ENCODE measurements at places on chromosomes 3 and 15. TPM values are rescaled to one million over a fixed set of nuclear protein-coding genes. Genes with fewer than 3 reads are reported as not detected.

HYKK gene
- polyA plus RNA-seq = not detected

- H3K4me3 ChIP-seq = no peak overlapping the region
- no peaks in the 10 kb centered on the region for H3K27me3 ChIP-seq
- H3K27ac ChIP-seq = no peak overlapping the region
- DNase-seq = no peak
- H3K36me3 ChIP-seq = no peaks in the 10 kb centered on the region
These were observed 481.5 kb downstream of the LPP start for GRCh38 chr3:188635258-188636042.

- no peak overlapping the region for H3K27ac ChIP-seq
- H3K36me3 ChIP-seq = no peaks in the 10 kb centered on the region
- DNase-seq = no peak
- no peaks in the 10 kb centered on the region for H3K27me3 ChIP-seq
These were observed 6.2 kb upstream of the ATP13A4 start for GRCh38 chr3:193560870-193561269.

COL7A1 gene
- polyA plus RNA-seq = not detected

- H3K4me1 ChIP-seq = peaks cover 18% of the 10 kb centered on the region
- no peak overlapping the region for H3K27ac ChIP-seq
- no peaks in the 10 kb centered on the region for H3K27me3 ChIP-seq
- H3K36me3 ChIP-seq = no peaks in the 10 kb centered on the region
These were observed 86.8 kb downstream of the RFX7 start for GRCh38 chr15:56156877-56157276.

DNA sequence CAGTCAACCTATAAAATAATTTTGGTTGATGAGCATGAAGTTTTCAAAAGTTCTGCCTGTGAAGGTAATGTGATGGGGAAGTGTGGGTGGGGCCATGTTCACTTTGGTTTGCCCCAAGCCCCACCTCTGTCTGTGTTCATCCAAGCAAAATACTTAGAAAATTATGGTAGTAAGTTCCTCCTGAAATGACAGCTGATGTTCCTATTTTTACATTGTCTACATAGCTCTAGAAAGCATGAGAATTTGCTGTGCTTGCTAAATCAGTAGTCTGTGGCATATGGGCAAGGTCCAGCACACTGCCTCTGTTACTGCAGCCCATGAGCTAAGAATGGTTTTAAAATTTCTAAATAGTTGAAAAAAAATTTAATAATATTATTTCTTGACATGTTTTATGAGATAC is 21.9 kb upstream of the CP start:
- H3K27ac ChIP-seq = peak overlapping the region; percentile 7
- H3K36me3 ChIP-seq = no peaks in the 10 kb centered on the region
- peak overlapping the region; percentile 3 for H3K4me3 ChIP-seq
- DNase-seq = peak; percentile 70

CIB2 gene
- polyA plus RNA-seq = 2.1 TPM

DNA sequence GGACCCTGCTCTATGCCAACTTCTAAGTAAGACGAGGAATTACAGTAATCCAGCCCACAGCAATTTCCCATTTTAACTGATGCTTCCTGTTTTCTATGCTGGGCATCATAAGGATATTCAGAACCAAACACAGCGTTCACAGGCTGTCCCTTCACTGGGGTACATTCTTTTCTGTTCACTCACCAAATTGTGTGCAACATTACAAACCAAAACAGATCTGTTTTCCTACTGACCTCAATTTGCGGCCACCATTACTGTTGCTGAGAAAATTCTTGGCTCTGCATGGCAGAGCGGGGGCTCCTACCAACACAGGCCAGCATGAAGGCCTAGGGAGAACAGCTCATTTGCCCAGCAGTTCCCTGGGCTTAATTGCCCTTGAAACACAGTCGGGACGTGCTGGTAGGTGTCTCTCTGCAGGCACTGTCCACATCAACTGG is 76.5 kb downstream of the MYO1E start:
- H3K36me3 ChIP-seq = no peaks in the 10 kb centered on the region
- peaks cover 53% of the 10 kb centered on the region for H3K4me1 ChIP-seq
- DNase-seq = no peak
- peak overlapping the region; percentile 16 for H3K27ac ChIP-seq
- no peaks in the 10 kb centered on the region for H3K27me3 ChIP-seq
- H3K4me3 ChIP-seq = no peak overlapping the region

- no peak overlapping the region for H3K27ac ChIP-seq
- peak; percentile 1 for DNase-seq
These were observed 46.6 kb upstream of the MDFIC2 start for GRCh38 chr3:70358978-70359580.

INSYN1 gene
- polyA plus RNA-seq = not detected

RTP1 gene
- not detected for polyA plus RNA-seq

- H3K36me3 ChIP-seq = no peaks in the 10 kb centered on the region
- no peaks in the 10 kb centered on the region for H3K27me3 ChIP-seq
These were observed 400.2 kb upstream of the ATP11B start for GRCh38 chr3:182393151-182393550.

DPPA2 gene
- polyA plus RNA-seq = not detected

PLCL2 gene
- polyA plus RNA-seq = 66.4 TPM

DNA sequence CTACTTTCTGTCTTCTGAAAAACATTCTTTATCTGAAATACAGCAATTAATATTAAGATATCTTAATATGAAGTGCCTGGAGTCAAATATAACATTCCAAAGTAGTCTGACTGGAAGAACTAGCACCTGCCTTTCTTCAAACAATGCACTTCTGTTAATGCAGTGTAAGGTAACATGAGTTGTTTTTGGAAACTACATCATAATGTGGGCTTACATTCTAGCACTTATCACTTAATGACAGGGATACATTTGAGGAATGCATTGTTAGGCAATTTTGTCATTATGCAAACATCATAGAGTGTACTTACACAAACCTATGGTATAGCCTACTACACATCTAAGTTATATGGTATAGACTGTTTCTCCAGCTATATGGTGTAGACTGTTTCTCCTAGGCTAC is 49.2 kb downstream of the SLC15A2 start:
- no peaks in the 10 kb centered on the region for H3K4me1 ChIP-seq
- no peaks in the 10 kb centered on the region for H3K27me3 ChIP-seq
- no peak for DNase-seq
- H3K36me3 ChIP-seq = peaks cover 33% of the 10 kb centered on the region

PDZRN3 gene
- not detected for polyA plus RNA-seq

GRCh38 chr15:90683371-90683770 is 33.8 kb upstream of the BLM start:
- H3K4me1 ChIP-seq = peaks cover 31% of the 10 kb centered on the region
- no peak for DNase-seq
- H3K36me3 ChIP-seq = no peaks in the 10 kb centered on the region
- H3K4me3 ChIP-seq = no peak overlapping the region
- peaks cover 22% of the 10 kb centered on the region for H3K27me3 ChIP-seq

DNA sequence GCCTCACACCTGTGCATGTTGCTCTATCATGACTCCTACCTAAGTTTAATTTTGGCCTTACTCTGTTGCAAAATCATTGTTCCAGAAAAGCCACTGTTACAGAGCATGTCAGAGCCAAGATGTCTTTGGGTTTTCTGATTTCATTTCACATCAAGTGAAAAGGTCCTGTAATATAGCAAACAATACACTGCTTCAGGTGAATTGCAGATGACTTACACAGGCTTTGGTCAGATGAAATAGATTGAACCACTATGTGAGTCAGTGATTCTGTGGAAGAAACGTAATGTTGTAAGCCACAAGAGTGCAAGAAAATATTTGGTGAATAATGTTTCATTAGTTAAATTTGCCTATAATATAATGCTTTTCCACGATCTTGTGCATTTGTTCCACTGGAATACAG is 22.7 kb downstream of the EBLN2 start:
- no peak overlapping the region for H3K4me3 ChIP-seq
- H3K4me1 ChIP-seq = no peaks in the 10 kb centered on the region
- H3K27me3 ChIP-seq = no peaks in the 10 kb centered on the region
- H3K36me3 ChIP-seq = no peaks in the 10 kb centered on the region
- no peak for DNase-seq

- no peak for DNase-seq
- no peak overlapping the region for H3K4me3 ChIP-seq
- no peaks in the 10 kb centered on the region for H3K27me3 ChIP-seq
- H3K36me3 ChIP-seq = no peaks in the 10 kb centered on the region
- no peaks in the 10 kb centered on the region for H3K4me1 ChIP-seq
These were observed 219.3 kb upstream of the NANOGP8 start for GRCh38 chr15:35304389-35304788.

KIF7 gene
- polyA plus RNA-seq = not detected

- no peak for DNase-seq
- peaks cover 9% of the 10 kb centered on the region for H3K27me3 ChIP-seq
- no peaks in the 10 kb centered on the region for H3K36me3 ChIP-seq
- no peak overlapping the region for H3K27ac ChIP-seq
- H3K4me1 ChIP-seq = no peaks in the 10 kb centered on the region
These were observed 329.3 kb upstream of the THBS1 start for GRCh38 chr15:39251413-39252133.
